ENCODE measurements at places on chromosomes 5 and 9.

DNA sequence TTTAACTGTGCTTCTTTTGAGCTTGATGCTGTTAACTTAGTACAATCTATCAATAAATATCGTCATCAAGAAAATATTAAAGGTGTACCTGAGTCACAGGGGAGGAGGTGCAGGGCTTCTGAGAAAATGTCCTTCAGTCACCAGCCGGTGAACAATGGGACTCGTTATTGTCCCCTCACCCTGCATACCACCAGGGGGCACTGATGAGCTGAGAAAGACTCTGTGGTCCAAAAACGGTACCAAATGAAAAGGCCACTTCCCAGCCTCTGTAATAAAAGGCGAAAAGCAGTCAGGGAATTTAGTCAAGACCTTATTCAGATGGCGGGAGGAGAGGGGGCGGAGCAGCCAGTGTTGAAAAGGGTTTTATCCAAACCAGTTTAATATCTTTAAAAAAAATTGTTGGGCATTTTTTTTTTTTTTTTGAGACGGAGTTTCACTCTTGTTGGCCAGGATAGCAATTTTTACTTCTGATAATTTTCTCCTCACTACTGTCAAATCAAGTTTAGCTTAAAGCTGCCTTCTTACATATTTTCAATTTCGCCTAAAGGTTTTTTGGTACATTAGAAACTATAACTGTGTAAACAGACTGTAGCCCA lies 271.9 kb upstream of the ADAMTS16 start:
- peak; percentile 58 for DNase-seq

DNA sequence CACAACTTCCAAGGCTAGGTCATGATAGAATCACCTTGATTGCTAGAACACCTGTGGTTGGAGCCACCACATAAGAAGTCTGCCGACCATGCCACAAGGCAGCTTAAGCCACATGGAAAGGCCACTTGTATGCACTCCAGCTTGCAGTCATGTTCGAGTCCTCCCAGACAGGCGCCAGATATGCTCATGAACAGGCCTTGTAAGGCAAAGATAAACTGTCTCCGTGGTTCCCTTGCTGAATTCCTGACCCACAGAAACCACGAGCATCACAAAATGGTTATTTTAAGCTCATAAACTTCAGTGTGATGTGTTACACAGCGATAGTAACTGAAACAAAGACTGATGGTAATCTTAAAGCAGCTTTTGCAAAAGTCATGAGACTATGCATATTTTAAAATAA lies 188.4 kb upstream of the DAPK1 start:
- DNase-seq: no peak

- DNase-seq: no peak
Observed at GRCh38 chr5:107431998-107432397, 238.7 kb downstream of the EFNA5 start.

DNA sequence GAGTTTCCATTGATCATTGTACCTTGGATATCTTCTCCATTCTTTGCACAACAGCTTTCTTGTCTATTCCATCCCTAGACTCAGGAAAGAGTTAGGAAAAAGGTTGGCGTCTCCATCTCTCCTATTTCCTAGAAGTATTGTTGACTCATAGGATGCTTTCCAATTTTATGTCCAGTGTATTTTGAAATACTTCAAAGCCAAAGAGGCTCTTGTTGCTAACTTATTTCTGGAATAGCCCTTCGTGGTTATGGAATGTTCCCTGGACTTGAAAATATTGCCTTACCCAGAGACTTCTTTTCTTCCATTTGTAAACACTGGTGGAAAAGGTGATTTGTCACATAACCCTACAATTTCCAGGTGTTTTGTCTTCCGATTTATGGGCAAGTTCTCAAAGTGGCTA lies 402.3 kb upstream of the ZNF608 start:
- DNase-seq: no peak

- no peak for DNase-seq
Observed at GRCh38 chr9:38315085-38315595, 77.4 kb upstream of the ALDH1B1 start.

GRCh38 chr5:151819830-151820229 lies 48.1 kb downstream of the G3BP1 start:
- no peak for DNase-seq

- no peak for DNase-seq
Observed at GRCh38 chr9:71928376-71928775, 16.9 kb downstream of the C9orf85 start.

GRCh38 chr5:108634617-108635288 lies 112.9 kb upstream of the FER start:
- DNase-seq: no peak
